ENCODE measurements at places on chromosomes 7 and 10.

DNA sequence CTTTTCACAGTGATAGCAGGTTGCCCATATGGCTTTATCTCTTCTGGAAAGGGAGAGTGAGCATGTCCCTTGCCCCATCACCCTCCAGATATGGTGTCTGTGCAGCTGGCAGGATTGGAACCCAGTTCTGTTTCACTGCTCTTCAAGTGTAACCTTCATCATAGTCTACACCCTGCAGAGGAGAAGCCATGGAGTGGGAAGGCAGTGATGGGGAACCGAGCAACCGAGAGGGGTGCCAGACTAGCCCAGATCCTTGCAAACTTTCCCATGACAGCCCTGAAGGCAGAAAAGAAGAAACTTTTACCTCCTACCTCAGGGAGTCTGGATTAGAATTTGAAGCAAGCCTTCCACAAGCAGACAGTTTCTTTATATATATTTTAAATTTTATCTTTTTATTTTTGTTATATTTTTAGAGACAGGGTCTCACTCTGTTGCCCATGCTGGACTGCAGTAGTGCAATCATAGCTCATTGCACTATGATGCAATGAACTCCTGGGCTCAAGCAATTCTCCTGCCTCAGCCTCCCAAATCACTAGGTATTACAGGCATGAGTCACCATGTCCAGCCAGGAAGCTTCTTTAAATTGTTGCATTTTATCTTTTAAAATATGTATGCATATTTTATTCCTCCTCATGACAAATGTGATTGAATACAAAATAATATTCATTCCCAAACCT, 133.3 kb downstream of the KCNMA1 start:
- DNase-seq, result no peak

GRCh38 chr7:124681946-124682345, 83.6 kb downstream of the GPR37 start:
- no peak for DNase-seq

DNA sequence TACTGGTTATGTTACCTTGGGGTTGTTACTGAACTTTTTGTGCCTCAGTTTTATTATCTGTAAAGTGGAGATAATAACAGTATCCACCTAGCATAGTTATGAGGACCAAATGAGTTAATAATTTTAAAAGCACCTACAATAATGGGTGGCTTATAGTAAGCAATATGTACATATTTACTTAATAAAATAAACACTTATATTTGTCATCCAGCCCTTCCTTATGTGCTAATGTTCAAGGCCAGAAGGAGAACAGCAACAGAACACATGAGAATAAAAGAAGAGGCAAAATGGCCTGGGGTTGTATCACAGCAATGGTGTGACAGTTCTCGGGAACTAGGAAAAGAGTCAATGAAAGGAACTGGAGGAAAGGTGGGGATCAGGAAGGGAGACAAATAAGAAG, 255.4 kb upstream of the LRGUK start:
- no peak for DNase-seq

DNA sequence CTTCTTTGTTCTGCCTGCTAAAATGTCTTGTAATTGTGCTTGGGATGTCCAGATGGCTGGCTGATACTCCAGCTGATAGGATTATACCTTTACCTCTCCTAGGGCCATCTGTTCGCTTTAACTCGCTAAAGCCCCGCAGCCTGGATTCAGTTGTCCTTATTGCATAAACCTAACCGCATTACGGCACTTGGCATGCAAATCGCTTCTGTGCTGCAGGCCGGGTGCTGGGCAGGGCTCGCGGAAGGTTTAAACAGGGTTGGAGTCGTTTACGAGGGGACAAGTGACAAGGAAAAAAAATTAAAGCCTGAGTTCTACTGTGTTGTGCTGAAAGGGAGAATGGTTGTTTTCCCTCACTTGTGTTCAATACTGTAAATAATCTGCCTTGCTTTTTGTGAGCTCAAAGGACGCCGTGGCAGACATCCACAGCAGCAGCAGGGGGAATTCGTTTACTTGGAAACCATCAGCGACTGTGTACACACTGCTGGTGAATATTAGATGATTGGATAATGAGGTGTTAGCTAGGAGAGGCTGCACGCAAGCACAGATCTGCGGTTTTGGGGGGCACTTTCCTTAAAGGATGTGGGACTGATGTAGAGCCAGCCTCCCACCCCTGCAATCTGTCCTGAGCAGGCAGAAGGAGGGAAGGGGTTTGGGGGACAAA, 93.0 kb downstream of the EBF3 start:
- no peak for DNase-seq

- no peak for DNase-seq
Observed at GRCh38 chr10:79502561-79503309, 9.6 kb upstream of the EIF5AL1 start.

DNA sequence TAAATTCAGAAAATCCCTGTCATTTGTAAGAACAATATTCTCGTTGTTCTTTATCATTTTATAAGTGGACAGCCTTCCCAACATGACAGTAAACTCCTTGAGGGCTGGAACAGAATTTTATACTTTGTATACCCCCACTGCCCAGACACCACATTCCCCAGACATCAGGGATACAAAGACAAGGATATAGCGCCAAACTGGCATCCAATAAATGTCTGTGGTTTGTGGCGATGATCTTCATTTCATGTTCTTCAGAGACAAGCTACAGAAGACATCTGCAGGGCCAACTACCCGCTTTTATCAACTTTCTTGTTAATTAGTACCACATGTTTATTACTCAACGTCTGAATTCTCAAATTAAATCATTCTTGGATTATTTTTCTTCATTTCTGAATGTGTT, 155.9 kb downstream of the ATE1 start:
- DNase-seq, result no peak

GRCh38 chr7:157543276-157543675, 206.5 kb downstream of the DNAJB6 start:
- DNase-seq, result no peak

DNA sequence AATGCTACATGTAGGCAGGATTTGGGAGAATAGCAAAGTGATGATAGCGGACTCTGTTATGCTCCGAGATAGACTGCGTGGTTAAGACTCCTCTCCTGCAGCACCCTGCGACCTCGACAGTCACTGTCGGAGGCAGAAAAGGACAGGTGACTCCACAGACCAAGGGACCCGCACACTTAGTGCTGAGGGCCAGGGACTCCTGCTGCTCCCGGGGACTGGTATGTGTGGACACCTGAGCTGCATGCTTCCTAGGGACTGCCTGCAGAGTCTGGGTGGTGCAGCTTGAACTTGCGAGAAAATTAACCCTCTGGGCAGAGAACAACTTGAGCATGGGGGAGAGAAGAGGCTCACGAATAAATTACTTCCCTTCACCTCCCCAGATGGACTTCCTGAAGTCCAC, 407.1 kb upstream of the PFKP start:
- no peak for DNase-seq

DNA sequence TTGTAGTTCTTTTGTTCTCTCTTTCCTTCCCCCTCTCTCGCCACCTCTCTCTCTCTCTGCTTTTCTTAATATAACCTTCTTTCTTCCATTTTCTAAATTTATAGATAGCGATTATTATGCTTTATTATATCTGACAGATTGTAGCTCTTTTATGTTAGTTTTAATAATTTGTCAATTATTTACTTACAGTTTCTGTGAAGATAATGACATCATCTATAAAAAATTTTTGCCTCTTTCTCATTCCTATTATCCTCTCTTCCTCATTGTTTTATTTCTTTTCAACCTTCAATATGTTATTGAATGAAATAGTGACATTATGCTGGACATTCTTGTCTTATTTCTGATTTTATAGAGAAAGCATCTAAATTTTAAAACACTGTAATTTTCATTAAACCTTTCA, 469.6 kb upstream of the NRG3 start:
- DNase-seq, result no peak

DNA sequence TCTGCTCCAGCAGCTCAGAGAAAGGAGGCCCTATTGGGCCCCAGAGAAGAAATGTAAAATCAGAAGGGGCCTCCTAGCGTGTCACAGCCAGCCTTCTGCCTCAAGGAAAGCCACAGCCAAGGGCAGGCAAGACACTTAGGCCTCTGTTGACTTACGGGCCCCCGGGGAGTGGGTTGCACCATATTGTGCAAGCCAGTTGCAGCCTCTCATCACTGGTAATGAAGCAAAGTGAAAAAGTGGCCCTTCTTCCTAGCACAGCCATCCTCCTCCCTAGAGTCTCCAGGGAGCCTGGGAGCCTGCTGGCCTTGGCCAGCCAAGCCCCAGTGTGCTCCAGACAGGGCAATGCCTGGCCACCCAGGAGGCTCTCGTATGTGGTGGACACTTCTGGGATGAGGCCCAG, 56.2 kb upstream of the GDF10 start:
- no peak for DNase-seq

- no peak for DNase-seq
Observed at GRCh38 chr10:1348773-1349050, 292.5 kb downstream of the WDR37 start.

DNA sequence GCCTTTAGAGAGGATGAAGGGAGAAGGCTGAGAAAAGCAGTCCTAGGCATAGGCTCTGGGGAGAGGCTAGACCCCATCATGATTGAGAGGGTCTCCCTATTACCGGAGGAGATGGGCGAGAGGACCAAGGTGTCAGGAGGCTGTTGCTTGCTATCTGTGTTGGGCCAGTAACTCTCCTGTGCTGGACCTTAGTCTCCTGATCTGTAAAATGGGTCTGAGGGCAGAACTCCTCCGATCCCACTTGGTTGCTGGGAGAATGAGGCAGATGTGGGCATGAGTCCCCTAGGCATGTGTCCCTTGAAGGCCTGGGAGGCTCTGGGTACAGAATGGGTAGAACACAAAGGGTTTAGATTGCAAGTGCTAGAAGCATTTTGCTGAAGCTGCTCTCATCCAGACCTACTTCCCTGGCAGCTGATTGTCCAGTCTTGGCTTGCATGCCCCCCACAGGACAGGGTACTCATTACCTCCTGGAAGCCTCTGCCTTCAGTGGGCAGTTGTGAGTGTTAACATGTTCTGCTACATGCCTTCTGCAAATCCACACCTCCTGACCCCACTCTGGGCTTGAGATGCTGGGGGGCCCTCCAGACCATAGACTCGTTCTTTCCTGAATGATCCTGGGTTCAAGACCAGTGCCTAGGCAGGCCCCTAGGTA, 4.4 kb downstream of the ZMIZ1 start:
- no peak for DNase-seq

GRCh38 chr7:127782654-127783559, 130.9 kb downstream of the SND1 start:
- no peak for DNase-seq

DNA sequence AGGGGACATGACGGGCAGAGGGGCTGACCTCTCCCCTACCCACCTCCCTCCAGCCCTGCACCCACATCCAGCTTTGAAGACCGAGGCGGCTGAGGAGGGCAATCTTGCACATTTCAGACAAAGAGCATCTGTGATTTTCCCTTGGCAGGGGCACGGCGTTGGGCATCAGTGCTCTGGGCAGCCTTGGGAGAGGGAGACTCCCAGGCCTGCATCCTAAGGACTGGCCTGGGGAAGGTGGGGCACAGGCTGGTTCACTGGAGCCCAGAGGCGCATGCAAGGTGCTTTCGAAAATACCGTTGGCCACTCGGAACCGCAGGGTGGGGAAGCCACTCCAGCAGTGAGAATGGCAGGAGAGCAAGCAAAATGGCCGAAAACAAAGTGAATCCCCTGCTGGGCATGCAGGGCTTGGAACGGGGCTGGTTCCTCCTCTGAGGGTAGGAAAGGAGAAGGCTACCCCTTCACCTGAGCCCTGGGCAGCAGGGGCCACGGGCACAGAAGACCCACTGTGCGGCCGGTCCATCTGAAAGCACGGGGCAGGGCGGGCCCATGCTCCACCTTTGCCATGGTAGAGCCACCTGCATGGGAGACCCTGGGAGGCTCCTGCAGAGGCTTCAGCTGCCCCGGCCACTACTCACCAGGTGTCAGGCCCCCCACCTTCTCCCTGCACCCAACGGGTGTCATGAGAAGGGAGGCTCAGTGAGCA, 49.8 kb downstream of the EBF3 start:
- no peak for DNase-seq

GRCh38 chr7:141073641-141074161, at the start of gene TMEM178B:
TSS of gene TMEM178B (plus strand) at chr7:141074064.
- DNase-seq, result no peak

DNA sequence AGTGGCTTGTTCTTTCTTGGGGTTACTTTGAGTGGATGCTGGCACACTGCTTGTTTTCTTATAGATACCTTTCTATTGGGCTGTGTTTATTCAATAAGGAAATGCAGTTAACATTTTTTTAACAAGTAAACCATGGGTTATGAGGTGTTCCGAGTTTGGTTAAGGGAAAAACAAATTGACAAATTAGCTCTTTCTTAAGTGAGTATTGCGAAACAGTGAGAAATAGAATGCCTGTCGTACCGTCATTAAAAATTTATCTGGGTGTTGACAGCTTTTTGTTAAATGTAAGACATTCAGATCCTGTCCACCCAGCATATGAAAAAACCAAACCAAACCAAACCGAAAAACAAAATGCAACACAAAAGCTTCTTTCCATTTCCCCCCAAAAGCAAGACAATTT, 6.2 kb downstream of the CUX1 start:
- DNase-seq, result no peak

GRCh38 chr10:78365694-78366093, 332.0 kb downstream of the RPS24 start:
- no peak for DNase-seq

DNA sequence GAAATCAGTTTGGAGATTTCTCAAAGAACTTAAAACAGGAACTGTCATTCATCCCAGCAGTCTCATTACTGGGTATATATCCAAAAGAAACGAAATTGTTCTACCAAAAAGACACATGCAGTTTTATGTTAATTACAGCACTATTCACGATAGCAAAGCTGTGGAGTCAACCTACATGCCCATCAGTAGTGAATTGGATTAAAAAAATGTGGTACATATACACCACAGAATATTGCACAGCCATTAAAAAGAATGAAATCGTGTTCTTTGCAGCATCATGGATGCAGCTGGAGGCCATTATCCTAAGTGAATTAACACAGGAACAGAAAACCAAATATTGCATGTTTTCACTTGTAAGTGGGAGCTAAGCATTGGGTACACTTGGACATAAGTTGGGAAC, 158.9 kb downstream of the CDK14 start:
- DNase-seq, result no peak

DNA sequence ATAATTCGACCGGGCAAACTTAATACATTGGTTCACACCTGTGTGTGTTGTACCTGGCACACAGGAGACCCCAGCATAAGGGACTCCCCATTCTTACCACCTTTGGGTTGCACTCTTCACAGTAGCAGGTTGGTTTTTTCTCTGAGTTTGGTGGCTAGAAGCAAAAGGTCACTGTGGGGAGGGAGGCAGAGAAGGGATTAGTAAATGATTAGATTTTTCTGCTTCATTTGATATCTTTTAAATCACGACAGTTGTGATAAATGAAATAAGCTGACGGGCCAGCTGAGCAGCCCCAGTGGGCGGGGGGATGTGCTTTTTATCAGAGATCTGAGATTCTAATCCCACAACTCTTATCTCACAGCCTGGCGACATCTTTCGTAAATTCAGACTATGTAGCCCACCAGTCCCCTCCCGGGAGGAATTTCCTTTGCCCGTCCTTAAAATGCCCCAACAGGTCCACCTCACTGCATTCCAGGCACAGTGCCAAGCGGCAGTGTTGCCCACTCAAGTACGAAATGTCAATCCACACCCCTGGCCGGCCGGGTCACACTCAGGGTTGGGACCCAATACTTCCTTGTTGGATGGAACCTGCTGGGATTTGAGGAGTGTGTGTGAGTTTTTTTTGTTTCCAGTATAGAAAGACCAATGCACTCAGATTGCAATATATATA, 10.5 kb upstream of the KCP start:
- DNase-seq, result no peak

- DNase-seq, result no peak
Observed at GRCh38 chr7:108234971-108235450, 104.8 kb upstream of the LAMB4 start.

- no peak for DNase-seq
Observed at GRCh38 chr10:77498210-77498609, 139.4 kb downstream of the KCNMA1 start.

GRCh38 chr10:11243425-11244222, 226.0 kb downstream of the CELF2 start:
- DNase-seq, result no peak

All from CD4-positive, CD25-positive, alpha-beta regulatory T cell (primary cell).